Heart left ventricle (tissue), 16 donors: ENCODE measurements at places on chromosomes 5 and 9. TPM values are rescaled to one million over a fixed set of nuclear protein-coding genes. Genes with fewer than 3 reads are reported as not detected.

DNA sequence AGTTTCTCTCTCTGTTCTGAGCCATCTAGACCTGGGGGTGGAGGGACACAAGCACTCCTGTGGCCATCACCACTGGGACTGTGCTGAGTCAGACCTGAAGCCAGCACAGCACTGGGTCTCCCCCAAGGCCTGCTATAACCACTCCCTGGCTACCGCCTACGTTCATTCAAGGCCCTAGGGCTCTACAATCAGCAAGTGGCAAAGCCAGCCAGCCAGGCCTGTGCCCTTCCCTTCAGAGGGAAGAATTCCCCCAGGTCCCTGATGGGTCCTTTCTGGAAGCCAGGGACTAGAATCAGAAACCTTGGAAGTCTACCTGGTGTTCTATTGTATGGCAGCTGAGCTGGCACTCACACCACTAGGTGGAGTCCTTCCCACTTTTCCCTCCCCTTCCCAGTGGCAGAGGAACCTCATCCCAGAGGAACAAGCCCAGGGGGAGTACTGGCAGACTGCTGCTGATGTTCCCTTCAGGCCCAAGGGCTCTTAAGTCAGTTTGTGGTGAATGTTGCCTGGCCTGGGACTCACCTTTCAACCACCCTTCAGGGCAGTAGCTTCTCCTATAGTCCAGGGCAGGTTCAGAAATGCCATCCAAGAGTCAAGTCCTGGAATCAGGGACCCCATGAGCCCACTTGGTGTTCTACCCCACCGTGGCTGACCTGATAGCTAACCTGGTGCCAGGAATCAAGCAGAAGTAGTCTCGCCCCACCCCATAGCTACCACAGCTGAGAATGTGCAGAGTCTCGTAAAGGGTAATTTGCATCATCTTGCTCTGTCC lies 20.0 kb downstream of the JMY start:
- no peaks in the 10 kb centered on the region for H3K27me3 ChIP-seq
- H3K36me3 ChIP-seq: no peaks in the 10 kb centered on the region

- no peaks in the 10 kb centered on the region for H3K4me1 ChIP-seq
- H3K27ac ChIP-seq: no peak overlapping the region
- DNase-seq: no peak
- H3K36me3 ChIP-seq: no peaks in the 10 kb centered on the region
These were observed 111.0 kb downstream of the COL5A1 start for GRCh38 chr9:134752471-134753168.

DNA sequence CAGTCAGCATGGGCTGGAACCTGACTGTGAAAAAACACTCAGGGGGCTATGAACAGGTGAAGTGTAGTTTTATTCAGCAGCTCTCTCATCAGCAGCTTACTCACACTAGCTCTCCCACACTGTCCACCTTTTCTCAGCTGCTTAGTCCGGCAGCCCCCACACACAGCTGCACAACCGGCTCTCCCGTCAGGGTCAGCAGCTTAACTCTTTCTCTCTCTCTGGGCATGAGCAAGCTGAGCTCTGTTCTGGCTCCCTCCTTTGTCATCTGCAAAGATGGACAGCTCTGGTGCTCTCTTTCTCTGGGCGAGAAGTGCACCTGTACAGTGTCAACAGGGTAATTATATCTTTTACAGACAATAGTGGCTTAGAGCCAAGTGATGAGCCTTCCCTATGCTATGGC lies 8.2 kb downstream of the DMAC1 start:
- peaks cover 39% of the 10 kb centered on the region for H3K36me3 ChIP-seq
- H3K27me3 ChIP-seq: no peaks in the 10 kb centered on the region
- no peak overlapping the region for H3K27ac ChIP-seq

RABGAP1 gene
- 38.7 TPM for total RNA-seq

RNF183 gene
- total RNA-seq: not detected

SLC27A6 gene
- total RNA-seq: 82.4 TPM

KIAA1958 gene
- total RNA-seq: 7.6 TPM

PIP5K1B gene
- total RNA-seq: 28.0 TPM

ARAP3 gene
- 8.9 TPM for total RNA-seq
